Lung (tissue), 17 donors: ENCODE measurements at places on chromosomes 2 and 18. TPM values are rescaled to one million over a fixed set of nuclear protein-coding genes. Genes with fewer than 3 reads are reported as not detected.

DNA sequence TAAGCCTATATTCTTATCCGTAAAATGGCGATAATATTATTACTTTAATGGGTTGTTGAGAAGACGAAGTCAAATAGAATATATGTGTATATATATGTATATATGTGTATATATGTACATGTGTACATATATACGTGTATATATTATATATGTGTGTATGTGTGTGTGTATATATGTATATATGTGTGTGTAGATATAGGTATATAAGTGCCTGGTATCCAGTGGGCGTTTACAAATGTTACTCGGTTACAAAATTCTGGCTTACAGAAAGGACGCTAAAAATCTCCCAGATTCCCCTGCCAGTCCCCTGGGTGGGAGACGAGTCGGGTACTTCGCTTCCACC, 295 bp upstream of the MTX2 start:
- DNase-seq, result no peak

- DNase-seq, result no peak
Observed at GRCh38 chr2:129318581-129319421, 660.7 kb upstream of the RAB6C start.

PLA2R1 gene
- total RNA-seq, result 13.5 TPM

DNA sequence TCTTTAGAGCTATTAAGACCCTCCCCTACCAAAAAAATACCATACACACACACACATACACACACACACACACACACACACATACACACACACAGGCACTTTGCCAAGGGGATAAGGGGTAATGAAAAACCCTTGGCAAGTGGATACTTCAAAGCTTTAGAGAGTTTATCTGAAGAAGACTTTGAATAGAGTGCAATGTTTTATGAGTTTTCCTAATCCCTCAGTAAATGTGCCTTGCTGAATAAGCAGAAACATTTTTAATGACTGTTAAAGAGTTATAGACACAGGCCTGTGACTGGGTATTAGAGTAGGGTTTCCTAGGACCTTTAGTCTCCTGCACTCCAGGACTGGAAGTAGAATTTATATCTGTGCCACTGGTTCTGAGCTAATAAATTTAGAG, 75.5 kb upstream of the CTAGE1 start:
- DNase-seq, result peak; percentile 52

DNA sequence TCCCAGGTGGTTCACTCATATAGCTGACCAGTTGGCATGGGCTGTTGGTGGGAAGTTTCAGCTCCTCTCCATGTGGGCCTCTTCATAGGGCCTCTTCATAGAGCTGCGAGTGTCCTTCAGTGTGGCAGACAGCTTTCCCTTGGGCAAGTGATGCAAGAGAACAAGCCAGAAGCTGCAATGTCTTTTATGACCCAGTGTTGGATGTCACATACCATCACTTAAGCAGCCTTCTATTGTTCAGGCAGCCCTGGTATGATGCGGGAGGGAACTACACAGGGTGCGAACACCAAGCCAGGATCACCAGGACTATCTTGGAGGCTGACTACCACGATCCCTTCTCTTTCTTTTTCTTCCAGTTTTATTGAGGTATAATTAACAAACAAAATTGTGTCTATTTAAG, 126.5 kb upstream of the ITGA6 start:
- DNase-seq, result no peak

- DNase-seq, result peak; percentile 56
Observed at GRCh38 chr2:27798948-27799645, 27.6 kb downstream of the MRPL33 start.

DNA sequence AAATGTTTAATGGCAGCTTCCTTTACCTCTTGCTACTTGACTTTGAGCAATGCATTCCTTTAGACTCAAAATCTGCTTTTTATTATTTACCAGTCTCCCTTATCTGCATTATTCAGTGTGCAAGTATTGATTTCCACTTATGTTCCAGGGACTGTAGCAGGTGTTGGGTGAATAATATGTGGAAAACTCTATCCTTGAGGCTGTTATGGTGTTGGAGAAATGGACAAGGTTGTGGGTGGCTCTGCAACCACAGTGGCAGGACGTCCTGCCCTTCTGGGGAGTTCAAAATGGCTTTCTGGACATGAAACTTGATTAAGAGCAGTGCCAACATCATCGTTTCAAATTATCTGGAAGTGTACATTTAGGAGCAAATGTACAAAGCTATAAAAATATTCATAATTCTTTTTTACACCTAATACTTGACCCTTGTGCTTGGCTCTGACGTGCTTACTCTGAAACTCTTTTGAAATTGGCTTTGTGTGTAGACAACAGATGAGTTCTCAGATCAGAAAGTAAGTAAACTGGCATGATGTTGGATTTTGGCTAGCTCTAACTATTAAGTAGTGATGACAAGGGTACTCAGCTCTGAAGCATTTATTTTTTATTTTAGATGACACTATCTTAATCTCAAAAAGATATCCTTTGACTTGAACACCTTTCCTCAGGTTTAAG, 766.2 kb downstream of the DPP10 start:
- DNase-seq, result no peak

DNA sequence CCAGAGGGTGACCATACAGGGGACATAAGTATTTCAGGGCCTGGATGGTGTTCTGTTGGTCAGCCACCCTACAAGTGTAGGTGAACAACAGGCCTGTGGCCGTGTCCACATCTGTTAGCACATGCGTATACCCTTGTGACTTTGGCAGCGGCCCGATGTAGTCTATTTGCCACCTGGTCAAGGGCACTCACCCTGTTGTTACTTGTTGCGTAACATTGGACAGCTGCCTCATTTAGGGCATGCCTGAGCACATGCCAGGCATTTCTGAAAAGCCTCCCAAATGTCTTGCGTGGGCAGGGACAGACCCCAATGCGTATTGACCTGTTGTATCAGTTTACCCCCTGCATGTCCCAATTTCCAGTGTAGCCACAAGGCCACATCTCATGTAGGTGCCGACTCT, 235.0 kb downstream of the MBD5 start:
- DNase-seq, result no peak

DNA sequence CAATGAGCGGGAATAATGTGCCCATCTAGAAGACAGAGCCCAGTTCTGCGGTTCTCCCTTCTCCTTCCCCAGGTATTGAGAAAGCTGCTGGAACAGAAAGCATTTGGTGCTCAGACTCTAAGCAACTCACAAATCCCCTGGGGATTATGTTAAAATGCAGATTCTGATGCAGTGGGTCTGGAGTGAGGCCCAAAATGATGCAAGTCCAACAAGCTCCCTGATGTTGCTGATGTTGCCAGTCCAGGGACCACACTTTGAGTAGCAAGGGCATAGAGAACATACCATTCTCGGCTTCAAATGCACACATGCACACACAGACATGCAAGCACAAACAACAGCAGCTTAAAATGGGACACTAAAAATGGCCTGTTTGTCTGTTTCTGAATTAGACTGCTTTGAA, 274.8 kb upstream of the NCKAP5 start:
- no peak for DNase-seq

GRCh38 chr2:41791523-41791922, 256.3 kb upstream of the PKDCC start:
- DNase-seq, result peak; percentile 82

DNA sequence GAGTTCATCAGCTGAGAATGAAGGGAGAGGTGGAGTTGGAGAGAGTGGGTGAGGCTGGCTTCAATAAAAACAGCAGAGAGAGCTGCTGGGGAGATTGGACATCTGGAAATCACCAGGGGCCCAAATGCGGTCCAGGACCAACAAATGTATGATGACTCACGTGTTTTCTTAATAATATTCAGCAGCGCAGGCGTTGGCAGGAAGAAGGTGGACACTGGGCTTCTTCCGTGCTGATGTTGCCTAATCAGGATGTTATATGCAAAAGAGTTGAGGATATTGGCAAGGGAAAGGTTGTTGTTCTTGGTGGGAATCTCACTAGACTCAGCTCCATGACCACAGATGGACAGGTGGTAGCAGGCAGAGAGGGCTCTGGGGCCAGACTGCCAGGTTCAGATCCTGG, 12.8 kb upstream of the PLA2R1 start:
- DNase-seq, result no peak

FAM228A gene
- 3.9 TPM for total RNA-seq
